ENCODE measurements at places on chromosomes 13 and 19.

DNA sequence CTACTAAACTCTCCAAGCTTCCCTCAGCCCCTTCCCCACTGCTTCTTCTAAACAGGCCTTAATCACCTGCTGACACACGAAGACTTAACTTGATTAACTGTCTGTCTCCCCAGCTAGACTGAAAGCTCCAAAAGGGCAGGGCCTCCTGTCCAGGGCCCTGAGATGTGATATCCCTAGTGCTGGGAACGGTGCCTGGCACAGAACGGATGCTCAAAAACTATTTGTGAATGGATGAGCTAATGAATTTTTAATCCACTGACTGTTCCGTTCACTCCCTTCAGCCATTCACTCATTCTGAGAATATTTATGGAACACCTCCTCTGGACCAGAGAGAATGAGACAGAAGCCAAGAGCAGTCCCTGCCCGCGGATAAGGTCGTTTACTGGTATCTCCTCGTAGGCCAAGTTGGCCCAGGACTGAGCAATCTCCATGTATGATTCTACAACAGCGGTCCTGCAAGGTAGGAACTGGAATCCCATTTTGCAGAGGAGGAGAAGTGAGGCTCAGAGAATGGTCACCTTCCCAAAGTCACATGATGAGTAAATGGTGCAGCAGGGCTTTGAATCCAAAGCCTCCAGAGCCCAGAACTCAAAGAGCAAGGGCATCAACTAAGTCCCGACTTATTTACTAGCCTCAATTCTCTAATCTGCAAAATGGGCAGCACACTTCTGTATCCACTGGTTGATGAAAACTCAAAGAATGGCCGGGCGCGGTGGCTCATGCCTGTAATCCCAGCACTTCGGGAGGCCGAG is 3.4 kb downstream of the DMWD start:
- DNase-seq = no peak

DNA sequence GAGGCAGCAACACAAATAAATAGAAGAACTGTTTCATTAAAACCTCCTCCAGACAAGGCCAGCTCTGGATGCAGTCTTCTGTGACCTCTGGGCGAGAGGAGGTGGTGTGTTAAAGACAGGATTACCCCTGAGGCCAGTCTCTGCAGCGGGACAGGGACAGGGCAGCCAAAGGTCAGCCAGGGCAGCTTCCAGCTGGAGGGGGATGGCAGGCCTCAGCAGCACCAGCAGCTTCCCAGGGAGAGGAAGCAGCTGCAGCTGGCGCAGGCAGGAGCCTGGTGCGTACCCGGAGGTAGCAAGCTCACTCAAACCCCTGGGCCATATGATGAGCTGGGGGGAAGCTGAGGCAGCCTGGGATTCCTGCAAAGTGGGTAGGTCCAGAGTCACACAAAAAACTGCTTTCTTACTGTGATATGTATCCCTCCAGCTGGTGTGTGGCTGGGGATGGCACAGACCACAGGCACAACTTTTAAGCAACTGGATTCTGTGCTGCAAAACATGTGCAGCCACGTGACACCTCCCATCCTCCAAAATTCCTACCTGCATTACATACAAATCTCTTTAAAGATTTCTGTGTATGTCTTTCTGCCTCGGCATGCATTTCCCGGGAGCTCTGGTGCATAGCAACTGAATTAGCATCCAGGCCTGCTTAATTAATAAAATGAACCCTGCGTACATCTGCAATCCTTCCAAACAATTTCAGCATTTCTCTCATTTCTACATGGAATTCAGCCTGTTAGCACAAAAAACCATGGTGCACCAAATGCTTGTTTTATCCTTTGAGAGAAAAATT is 238.3 kb upstream of the MAB21L1 start:
- DNase-seq = no peak

DNA sequence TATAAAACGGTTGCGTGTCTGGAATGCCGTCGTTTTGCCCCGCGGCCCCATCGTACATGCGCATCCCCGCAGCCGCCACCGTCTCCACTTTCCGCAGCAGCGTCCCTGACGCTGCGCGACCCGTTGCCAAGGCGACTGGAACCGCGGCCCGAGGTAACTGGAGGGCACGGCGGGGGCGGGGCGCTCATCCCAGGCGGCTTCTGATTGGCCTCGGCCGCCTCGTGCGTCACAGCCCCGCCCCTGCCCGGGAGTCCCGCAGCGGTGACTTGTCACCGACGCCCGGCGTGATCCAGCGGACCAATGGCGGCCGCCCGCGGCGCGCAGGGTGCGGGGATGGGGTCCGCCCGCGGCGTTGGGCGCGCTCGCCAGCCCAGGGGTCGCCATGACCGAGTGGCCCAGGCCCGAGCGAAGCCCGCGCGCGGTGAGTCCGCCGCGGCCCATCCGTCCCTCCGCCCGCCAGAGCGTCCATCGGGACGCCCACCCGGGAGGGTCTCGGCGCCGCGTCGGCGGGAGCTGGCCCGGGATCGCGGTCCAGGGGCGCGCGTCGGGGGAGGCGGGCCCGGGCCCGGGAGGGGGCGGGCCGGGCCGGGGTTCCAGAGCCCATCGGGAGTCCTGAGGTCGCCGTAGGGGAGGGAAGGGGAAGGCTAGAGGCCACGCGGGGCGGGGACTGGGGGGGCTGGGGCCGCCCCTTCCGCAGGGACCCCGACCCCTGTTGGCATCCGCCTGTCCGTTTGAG is at the start of gene ZSCAN1:
Gene ZSCAN1 (plus strand): TSS at position 285 of the 736 bp plus-strand sequence. CDS start 3,812 bp downstream, outside the sequence.
- no peak for DNase-seq

- no peak for DNase-seq
These were observed 53.5 kb upstream of the ALOX5AP start for GRCh38 chr13:30681843-30682242.

GRCh38 chr19:43651758-43652545 is 12.3 kb upstream of the CADM4 start:
- DNase-seq = no peak

DNA sequence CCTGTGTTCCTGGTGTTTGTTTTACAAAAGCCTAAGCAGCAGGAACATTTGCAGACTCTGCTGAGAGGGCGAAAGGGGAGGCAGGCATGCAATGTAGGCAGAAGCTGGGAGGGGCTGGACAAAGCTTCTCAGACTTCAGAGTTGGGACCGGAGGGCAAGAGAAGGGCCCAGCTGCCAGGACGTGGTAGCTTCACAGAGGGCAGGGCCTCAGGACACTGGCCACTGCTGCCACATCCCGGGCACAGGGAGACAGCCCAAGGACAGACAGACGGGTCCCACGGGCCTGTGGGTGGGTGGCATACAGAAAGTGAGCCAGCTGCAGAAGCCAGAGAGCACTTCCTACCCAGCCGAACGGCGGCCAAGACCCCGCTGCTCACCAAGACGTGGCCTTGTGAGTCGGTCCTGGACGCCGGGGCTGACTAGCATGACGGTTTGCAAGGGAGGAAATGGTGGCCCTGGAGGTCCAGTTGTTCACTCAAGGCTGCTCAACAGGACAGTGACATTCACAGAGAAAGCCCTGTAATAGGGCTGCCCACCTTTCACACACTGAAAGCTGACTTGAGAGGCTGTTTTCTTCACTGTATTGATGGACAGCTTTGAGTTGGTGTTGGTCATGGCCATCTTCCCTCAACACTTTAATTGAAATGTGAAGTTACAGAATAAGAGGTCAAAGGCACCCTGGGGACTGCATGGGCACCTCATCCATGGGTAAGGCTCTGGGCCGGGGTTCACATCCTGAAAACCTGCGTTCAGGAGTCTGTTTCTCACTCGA is 23.7 kb upstream of the TFDP1 start:
- DNase-seq = no peak

- no peak for DNase-seq
These were observed 390.7 kb downstream of the DCT start for GRCh38 chr13:94088742-94089141.

DNA sequence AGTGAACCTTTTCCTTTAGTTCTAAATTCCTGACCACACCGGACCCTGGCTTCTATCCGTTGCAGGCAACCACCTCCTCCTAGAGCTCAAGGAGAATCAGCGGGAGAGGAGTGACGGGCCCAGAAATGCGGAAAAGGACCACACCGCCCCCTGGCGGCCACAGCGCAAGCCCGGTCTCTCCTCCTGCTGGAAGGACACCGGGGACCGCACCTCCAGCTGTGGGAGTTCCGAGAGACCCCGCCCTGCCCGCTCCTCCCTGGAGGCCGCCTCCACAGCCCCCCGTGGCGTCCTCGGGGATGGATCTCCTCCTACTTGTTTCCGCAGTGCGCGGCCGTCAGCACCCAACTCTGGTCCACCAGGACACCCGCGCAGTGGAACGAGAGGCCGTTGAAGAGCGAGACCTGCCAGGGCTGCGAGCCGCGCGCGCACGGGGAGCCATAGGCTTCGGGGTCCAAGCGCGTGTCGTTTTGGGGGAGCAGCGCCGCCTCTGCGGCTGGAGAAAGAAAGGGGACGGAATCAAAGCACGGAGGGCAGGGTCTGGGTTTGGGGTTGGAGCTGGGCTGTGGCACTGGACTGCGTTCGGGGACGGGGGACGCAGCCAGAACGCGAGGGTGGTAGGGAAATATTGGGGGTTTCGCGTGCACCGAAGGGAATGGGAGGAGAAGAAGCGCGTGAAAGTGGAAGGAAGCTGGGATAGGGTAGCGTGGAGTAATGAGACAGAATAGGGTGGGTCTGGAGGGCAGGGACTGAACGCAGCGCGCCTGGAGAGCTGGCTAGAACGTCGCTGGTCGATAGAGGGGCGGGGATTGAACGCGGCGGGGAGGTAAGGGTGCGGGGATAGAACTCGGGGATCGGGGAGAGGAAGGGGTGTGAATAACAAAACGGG is 2.5 kb downstream of the KLK10 start:
- DNase-seq = peak; percentile 24

DNA sequence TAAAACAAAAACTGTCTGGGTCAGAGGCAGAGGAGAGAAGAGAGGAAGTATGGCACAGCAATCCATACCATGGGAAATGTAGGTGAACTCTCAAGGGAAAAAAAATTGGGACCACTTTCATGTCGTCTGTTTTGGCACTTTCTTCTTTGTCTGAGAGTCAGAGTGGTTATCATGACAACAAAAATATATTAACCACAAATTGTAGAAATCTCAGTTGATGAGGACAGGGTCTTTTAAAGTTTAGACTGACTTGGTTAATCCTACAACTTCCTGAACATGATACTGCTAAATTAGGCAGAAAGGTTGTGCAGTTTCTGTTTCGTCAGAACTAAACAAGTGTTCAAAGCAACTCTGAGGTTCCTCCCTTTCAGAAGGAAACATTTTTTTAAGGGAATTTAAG is 15.2 kb downstream of the KLF5 start:
- no peak for DNase-seq

- DNase-seq = no peak
These were observed 2.2 kb upstream of the PLEKHG2 start for GRCh38 chr19:39410017-39410830.

DNA sequence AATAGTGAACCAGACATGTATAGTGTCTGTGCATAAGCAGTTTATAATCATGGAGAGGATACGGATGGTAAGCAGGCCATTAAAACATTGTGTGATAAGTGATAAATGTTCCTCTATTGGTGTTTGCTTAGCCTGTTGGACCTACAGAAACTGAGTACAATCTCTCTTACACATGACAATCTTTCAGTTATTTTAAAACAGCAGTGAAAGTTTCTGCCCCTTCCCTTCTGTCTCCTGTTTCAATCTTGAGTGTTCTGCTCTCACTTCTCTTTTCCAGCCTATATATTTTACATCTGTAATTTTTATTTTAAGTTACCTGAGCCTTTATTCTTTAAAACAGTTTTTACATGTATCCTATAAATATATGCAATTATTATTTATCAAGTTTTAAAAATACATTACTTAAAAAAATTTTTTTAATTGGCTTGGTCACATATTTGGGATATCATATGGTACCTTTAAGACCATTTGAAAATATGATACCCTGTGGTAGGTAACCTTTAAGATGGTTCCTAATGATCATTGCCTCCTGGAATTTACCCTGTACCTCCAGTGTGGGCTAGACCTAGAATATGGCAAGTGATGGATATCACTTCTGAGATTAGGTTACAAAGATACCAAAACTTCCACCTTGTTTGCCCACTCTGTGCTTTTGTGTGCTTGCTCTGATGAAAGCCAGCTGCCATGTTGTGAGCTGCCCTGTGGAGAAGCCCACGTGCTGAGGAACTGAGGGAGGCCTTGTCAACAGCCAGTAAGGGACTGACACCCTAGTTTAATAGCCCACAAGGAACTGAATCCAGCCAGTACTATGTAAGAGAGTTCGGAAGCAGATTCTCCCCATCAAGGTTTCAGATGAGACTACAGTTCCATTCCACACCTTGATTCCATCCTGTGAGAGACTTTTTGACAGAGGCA is 99.3 kb downstream of the DHRS12 start:
- no peak for DNase-seq

DNA sequence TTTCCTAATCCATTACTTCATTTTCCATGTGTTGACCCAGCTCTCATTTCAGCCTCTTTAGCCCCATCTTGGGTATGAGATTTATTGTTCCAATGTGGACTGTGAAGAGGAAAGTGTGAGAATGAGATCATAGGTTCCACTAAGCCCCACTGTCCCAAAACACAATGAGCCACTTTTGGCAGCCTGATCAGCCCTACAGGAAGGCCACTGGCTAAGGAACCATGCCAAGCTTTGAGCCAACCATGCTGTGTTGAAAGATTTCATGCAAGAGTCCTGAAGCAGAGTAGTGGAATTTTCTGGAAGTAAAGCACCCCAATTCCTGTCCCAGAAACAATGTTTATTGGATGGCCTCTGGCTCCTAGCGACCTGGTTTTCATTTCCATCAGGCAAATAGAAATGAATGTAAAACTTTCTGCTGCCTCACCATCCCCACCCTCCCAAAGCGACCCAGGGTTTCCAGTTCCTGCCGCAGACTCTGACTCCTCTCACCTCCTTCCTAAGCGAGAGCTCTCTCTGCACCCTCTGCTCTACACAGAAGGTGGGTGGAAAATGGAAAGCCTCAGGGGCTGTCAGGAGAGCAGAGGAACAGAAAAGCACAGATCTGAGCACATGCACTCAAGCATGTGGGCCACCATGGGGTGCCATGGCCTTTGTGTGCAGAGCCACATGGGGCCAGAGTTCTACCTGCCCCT is 73.1 kb downstream of the KCTD12 start:
- DNase-seq = no peak

Measured in stimulated activated CD8-positive, alpha-beta memory T cell treated with anti-CD3 and anti-CD28 coated beads, Interleukin-4, amount 100 ng/mL, for 4 hours (primary cell).